ENCODE measurements at places on chromosomes 2 and 18. TPM values are rescaled to one million over a fixed set of nuclear protein-coding genes. Genes with fewer than 3 reads are reported as not detected.

GRCh38 chr2:186599186-186599778 lies 9.4 kb downstream of the ITGAV start:
- peaks cover 4% of the 10 kb centered on the region for H3K4me1 ChIP-seq
- H3K27ac ChIP-seq: no peak overlapping the region
- DNase-seq: no peak
- H3K27me3 ChIP-seq: no peaks in the 10 kb centered on the region
- H3K4me3 ChIP-seq: no peak overlapping the region
- H3K36me3 ChIP-seq: peaks cover 8% of the 10 kb centered on the region

GRCh38 chr2:76448956-76449355 lies 738.2 kb upstream of the GCFC2 start:
- no peak overlapping the region for H3K4me3 ChIP-seq
- no peak overlapping the region for H3K27ac ChIP-seq
- H3K36me3 ChIP-seq: no peaks in the 10 kb centered on the region
- no peaks in the 10 kb centered on the region for H3K4me1 ChIP-seq
- DNase-seq: no peak

The NCKAP5 gene
- not detected for total RNA-seq

DNA sequence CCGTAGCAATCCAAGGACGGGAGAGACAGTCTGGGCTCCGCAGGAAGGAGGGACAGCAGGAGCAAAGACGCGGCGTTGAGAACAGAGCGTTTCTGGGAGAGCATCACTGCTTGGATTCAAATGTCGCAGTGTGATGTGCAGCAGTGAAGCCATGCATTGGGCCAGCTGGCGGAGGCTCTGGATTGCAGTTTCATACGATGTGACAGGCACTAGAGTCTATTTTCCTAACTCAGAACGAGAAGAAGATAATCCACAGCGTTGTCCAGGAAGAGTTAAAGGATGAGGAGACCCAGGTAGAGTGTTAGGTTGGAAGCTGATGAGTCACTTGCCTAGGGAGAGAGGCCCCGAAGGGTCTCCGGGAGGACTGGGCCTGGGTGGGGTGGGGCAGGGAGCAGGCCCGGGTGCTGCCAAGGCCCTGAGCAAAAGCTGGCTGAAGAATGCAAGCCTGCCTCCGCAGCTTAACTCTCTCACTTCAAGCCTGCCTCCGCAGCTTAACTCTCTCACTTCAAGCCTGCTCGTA lies 17.7 kb upstream of the SEMA4C start:
- H3K4me3 ChIP-seq: no peak overlapping the region
- H3K36me3 ChIP-seq: no peaks in the 10 kb centered on the region
- peaks cover 11% of the 10 kb centered on the region for H3K4me1 ChIP-seq
- DNase-seq: no peak
- peaks cover 1% of the 10 kb centered on the region for H3K27me3 ChIP-seq

The ALLC gene
- total RNA-seq: not detected

DNA sequence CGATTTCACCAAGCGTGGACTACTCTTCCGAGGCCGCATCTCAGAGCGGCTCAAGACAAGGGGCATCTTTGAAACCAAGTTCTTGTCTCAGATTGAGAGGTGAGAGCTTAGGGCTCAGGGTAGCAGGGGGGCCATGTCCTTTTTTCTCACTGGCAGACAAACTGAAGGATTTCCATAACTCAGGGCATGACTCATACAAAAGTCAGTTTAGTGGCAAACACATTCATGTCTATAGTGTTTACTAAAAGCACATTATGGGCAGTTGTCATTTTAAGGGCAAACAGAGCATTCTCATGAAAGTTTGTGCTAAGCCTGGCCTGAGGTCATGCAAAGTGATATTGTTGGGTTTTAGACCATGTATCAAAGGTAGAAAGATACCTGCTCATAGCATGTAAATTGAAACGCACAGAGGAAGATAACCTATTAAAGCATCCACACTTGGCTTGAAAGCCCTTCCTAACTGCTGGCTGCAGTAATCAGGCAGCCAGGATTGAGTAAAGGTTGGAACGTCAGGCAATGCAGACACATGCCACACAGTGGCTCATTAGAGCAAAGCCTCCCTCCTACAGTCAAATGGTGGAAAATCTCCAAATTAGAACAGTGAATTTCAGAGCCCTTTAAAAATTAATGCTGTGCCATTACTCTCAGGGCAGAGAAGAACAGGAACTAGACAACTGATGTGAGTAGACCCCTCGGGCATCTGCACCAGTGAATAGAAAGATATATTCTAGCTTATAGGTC lies 54.2 kb downstream of the HK2 start:
- DNase-seq: no peak
- no peaks in the 10 kb centered on the region for H3K4me1 ChIP-seq
- H3K36me3 ChIP-seq: peaks cover 62% of the 10 kb centered on the region
- no peak overlapping the region for H3K4me3 ChIP-seq
- H3K27ac ChIP-seq: no peak overlapping the region

The TUBA4B gene
- total RNA-seq: not detected

GRCh38 chr2:520663-521340 lies 156.4 kb downstream of the TMEM18 start:
- no peak overlapping the region for H3K27ac ChIP-seq
- H3K4me1 ChIP-seq: no peaks in the 10 kb centered on the region
- no peak overlapping the region for H3K4me3 ChIP-seq
- no peak for DNase-seq
- no peaks in the 10 kb centered on the region for H3K36me3 ChIP-seq

DNA sequence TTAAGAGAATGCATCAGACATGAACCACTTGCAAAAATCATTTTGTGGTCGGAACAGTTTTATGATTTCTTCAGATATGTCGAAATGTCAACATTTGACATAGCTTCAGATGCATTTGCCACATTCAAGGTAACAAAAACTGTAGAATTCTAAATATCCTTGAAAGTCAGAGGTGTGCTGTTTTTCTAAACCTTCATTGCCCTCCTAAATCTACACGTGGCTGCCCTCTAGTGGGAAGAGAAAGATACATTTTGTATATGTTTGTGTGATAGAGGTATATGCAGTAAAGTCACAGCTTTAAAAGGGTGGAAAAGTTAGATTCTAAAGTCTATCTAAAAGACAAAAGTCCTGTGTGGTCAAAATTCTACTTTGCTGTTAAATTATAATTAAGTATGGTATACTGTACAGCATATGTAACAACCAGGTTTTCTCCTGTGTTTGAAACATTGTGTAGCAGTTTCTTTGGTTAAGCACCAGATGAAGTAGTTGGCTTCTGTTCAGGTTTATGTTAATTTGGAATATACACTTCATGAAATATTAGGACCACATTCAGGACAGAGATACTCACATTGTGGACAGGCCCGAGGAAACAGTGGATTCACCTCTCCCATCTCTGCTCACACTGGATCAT lies 65.9 kb upstream of the ITM2C start:
- H3K4me3 ChIP-seq: no peak overlapping the region
- peak overlapping the region; percentile 66 for H3K27ac ChIP-seq
- H3K4me1 ChIP-seq: peaks cover 37% of the 10 kb centered on the region
- peaks cover 70% of the 10 kb centered on the region for H3K36me3 ChIP-seq
- H3K27me3 ChIP-seq: no peaks in the 10 kb centered on the region

The DQX1 gene
- 0.33 TPM for total RNA-seq

Data from activated CD4-positive, alpha-beta memory T cell treated with anti-CD3 and anti-CD28 coated beads, Interleukin-2, amount 10 ng/mL, durations not matched to agents 7 days and 5 days (primary cell).